HuH-7.5 (cell line): ENCODE measurements at places on chromosomes 12 and 14.

DNA sequence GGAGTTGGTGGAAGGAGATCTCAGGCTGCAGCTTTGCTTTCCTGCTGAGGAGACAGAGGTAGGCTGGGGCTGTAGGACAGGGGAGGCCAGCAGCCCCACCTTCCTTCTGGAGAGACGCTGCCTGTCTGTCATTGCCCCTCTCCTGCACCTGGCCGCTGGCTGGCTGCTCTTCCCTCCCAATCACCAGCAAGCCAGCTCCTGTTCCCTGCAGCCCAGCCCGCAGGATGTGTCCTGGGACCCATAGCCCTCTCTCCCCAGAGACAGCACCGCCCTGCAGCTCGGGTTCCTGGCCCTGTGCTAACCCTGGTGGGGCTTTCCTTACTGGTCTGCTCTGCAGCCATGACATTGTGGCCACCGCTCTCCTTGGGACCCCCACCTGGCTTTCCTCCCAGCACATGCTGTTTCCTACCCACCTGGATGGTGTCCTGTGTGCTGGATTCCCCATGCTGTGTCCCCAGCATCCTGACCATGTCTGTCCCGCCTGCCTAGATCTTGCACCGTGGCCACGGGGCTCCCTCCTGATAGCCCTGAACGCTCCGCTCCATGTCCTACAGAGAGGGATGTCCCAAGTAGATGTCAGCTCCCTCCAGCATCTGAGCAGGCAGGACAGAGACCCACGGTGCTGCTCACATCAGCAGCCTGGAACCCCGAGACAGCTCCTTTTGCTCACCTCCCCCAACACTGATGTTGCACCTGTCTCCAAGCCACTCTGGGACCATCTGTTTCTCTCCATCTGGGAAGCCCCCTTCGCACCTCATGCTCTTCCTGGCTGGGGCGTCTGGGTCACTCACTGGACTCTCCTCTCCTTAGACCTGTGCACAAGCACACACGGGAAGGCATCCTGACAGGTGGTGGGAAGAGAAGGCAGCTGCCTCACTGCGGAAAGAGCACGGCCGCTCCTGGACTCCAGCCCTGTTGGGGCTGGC, 1.1 kb upstream of the MTA1 start:
- DNase-seq: no peak

DNA sequence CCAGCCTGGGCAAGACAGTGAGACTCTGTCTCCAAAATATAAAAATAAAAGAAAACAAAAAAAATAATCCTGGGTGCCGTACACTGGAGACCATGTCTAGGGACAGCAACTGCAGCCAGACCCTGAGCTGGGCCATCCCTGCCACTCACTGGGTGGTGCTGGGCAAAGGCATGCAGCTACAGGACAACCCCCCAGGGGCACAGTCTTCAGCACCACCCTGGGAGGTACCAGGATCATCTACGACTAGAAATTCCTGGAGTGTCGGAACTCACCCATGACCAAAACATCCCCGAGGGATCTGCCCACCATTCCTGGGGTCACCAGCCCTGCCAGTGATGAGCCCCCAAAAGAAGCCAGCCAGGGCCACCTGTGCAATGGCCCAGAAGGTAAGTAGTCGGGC, 35.7 kb upstream of the SUPT16H start:
- no peak for DNase-seq

GRCh38 chr12:110563702-110564470, 19.2 kb downstream of the PPTC7 start:
- no peak for DNase-seq

GRCh38 chr12:89664441-89664840, 44.2 kb downstream of the ATP2B1 start:
- DNase-seq: no peak

DNA sequence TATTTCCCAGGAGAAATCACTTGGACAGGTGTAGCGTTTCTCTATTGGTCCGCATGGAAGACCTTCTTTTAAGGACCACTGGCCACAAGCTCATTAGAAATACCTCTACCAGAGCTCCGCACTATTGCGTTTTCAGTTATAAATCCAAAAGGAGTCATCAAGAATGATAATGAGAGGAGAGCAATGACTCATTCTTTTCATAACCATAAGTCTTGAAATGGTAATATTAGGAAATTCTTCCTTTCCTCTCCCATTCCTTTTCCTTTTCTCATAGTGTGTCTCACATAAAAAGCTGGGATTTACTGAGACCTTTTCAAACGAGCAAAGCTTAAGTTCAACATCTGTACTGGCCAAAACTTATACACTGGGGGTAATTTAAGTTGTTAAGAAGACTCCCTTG, 215.7 kb downstream of the CPNE8 start:
- no peak for DNase-seq

GRCh38 chr12:132583411-132583710, 27.0 kb downstream of the LRCOL1 start:
- no peak for DNase-seq
